Fibroblast of lung (primary cell): ENCODE measurements at places on chromosomes 5 and 9. TPM values are rescaled to one million over a fixed set of nuclear protein-coding genes. Genes with fewer than 3 reads are reported as not detected.

Gene CHSY3
- 0.99 and 1.3 TPM in 2 replicates for total RNA-seq

- DNase-seq = no peak
Measured at GRCh38 chr9:124860582-124861341, 995 bp downstream of the RPL35 start.

- peak; percentile 48 for DNase-seq
Measured at GRCh38 chr5:91016954-91017700, 366.0 kb downstream of the ARRDC3 start.

- no peak for DNase-seq
Measured at GRCh38 chr9:137989999-137990715, 112.6 kb downstream of the CACNA1B start.

DNA sequence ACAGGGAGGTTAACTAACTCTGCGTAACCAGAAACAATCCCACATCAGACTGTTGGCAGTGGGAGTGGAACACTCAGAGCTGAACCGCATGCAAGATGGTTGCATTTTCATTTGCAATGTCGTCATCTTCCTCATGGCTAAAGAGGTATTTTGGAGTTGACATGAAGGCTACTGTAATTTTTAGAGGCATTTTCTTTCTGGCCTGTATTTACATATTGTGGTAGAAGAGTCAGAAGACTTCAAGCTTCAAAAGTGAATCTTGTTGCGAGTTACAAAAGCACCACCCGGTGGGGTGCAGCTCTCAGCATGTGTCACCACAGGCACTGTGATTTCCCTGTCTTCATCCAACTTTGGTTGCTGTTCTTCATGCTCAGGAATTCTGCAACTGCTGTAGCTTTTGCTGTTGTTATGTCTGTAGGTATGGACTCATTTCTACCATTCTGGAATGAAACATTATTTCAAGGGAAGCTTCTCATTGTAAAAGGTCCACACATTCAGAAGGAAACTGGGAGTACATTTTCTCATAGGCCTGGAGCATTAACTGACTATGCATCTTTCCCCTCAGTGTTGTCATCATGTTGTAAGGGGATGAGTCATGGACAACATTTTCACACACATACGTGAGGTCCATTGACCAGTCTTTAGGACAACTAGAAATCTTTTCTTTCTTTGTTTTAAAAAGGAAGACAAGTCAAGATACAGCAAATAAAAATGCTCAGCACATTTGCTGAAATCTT is 35.4 kb upstream of the GDNF start:
- DNase-seq = peak; percentile 81

- no peak for DNase-seq
Measured at GRCh38 chr9:21160178-21160577, 6.3 kb downstream of the IFNA21 start.
